Memory B cell (primary cell): ENCODE measurements at places on chromosomes 6 and 20.

- DNase-seq: no peak
- no peaks in the 10 kb centered on the region for H3K4me1 ChIP-seq
- no peak overlapping the region for H3K4me3 ChIP-seq
- H3K27me3 ChIP-seq: no peaks in the 10 kb centered on the region
- H3K36me3 ChIP-seq: no peaks in the 10 kb centered on the region
Observed at GRCh38 chr20:3998998-3999397, 16.4 kb downstream of the RNF24 start.

- H3K27me3 ChIP-seq: peaks cover 6% of the 10 kb centered on the region
- no peak overlapping the region for H3K4me3 ChIP-seq
- H3K36me3 ChIP-seq: no peaks in the 10 kb centered on the region
- DNase-seq: no peak
Observed at GRCh38 chr6:169974663-169975062, 223.2 kb downstream of the ERMARD start.

GRCh38 chr6:16973051-16973450, 128.8 kb upstream of the STMND1 start:
- H3K4me3 ChIP-seq: no peak overlapping the region
- H3K27ac ChIP-seq: no peak overlapping the region
- no peak for DNase-seq
- peaks cover 10% of the 10 kb centered on the region for H3K27me3 ChIP-seq
- H3K4me1 ChIP-seq: peaks cover 2% of the 10 kb centered on the region
- no peaks in the 10 kb centered on the region for H3K36me3 ChIP-seq

DNA sequence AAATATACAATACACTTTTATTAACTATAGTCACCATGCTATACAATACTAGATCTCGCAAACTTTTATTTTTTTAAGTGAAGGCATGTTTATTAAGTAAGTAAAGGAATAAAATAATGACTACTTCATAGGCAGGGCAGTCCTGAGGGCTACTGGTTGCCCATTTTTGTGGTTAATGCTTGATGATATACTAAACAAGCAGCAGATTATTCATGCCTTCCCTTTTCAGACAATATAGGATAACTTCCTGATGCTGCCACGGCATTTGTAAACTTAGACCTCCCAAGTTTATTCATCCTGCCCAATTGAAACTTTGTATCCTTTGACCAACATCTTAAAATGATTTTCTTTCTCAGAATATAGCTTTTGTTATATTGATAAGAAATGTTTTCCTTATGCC, 24.7 kb upstream of the HIVEP1 start:
- no peaks in the 10 kb centered on the region for H3K27me3 ChIP-seq
- H3K36me3 ChIP-seq: no peaks in the 10 kb centered on the region
- no peaks in the 10 kb centered on the region for H3K4me1 ChIP-seq
- DNase-seq: no peak
- no peak overlapping the region for H3K27ac ChIP-seq

GRCh38 chr6:31110825-31111582, 1.4 kb downstream of the C6orf15 start:
- H3K27ac ChIP-seq: no peak overlapping the region
- H3K36me3 ChIP-seq: no peaks in the 10 kb centered on the region
- H3K4me3 ChIP-seq: no peak overlapping the region
- DNase-seq: no peak
- peaks cover 14% of the 10 kb centered on the region for H3K4me1 ChIP-seq

DNA sequence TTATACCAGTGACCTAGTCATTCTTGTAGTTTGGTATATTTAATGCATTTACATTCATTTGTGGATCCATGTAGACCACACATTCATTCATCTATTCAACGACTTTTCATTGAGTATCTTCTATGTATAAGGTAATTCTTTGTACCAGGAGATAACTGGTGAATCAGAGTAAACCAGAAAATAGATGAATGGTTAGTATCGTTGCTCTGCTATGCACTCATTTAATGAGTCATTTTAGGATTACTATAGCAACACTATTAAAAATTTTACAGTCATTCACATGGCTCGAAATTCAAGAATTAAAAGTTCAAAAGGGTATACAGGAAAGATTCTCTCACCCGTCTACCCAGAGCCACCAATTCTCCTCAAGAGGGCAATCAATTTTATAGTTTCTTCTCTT, 26.8 kb downstream of the DOK5 start:
- no peaks in the 10 kb centered on the region for H3K36me3 ChIP-seq
- peaks cover 4% of the 10 kb centered on the region for H3K27me3 ChIP-seq
- H3K27ac ChIP-seq: no peak overlapping the region
- H3K4me1 ChIP-seq: no peaks in the 10 kb centered on the region
- DNase-seq: no peak

DNA sequence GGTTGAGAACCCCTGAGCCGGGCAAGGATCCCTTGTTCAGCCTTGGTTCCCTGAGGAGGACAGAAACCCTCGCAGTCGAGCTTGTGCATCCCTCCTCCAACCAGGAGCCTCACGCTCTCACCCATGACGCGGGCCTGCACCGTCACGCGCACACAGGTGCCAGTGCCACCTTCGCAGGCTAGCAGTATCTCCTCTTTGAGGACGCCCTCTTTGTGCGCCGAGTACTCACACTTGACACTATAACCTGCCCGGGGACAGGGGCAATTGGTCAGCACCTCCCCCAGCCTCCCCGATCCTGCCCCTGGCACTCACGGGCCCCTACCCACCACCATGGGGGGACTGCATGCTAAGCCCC, 13.3 kb downstream of the ADISSP start:
- no peak overlapping the region for H3K27ac ChIP-seq
- no peak for DNase-seq
- peaks cover 6% of the 10 kb centered on the region for H3K4me1 ChIP-seq
- peaks cover 4% of the 10 kb centered on the region for H3K36me3 ChIP-seq

DNA sequence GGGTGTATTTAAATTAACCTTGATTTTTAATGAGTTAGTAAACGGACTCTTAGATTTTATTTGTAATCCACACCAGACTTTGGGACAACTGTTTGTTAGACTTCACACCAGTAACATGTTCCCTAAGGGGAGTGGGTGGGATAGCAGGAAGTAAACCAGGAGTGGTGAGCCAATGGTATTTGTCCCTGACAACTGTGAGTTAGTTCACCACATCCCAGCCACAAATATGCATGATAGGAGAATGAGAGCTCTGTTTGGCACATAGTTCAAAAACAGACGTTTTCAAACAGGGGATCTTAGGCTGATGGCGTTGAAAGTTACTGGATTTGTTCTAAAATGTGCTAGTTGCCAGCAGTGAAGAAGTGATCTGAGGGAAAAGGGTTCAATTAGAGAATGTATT, 18.7 kb upstream of the COL10A1 start:
- peaks cover 2% of the 10 kb centered on the region for H3K4me1 ChIP-seq
- H3K4me3 ChIP-seq: no peak overlapping the region
- no peak for DNase-seq
- no peak overlapping the region for H3K27ac ChIP-seq
- H3K36me3 ChIP-seq: peaks cover 7% of the 10 kb centered on the region
- no peaks in the 10 kb centered on the region for H3K27me3 ChIP-seq

GRCh38 chr6:162251257-162251656, 476.3 kb downstream of the PRKN start:
- H3K4me1 ChIP-seq: no peaks in the 10 kb centered on the region
- no peak for DNase-seq
- H3K4me3 ChIP-seq: no peak overlapping the region
- no peaks in the 10 kb centered on the region for H3K36me3 ChIP-seq
- no peaks in the 10 kb centered on the region for H3K27me3 ChIP-seq
- no peak overlapping the region for H3K27ac ChIP-seq

GRCh38 chr6:134550604-134551003, 232.7 kb upstream of the SGK1 start:
- no peak for DNase-seq
- H3K27me3 ChIP-seq: no peaks in the 10 kb centered on the region
- no peak overlapping the region for H3K4me3 ChIP-seq
- H3K4me1 ChIP-seq: no peaks in the 10 kb centered on the region
- no peak overlapping the region for H3K27ac ChIP-seq

GRCh38 chr6:36776167-36776566, 63.1 kb downstream of the CPNE5 start:
- no peak for DNase-seq
- H3K4me3 ChIP-seq: no peak overlapping the region
- no peak overlapping the region for H3K27ac ChIP-seq

GRCh38 chr20:35662551-35662950, 2.1 kb downstream of the CPNE1 start:
- DNase-seq: no peak
- H3K36me3 ChIP-seq: no peaks in the 10 kb centered on the region
- peaks cover 38% of the 10 kb centered on the region for H3K4me1 ChIP-seq
- peak overlapping the region; percentile 92 for H3K4me3 ChIP-seq

DNA sequence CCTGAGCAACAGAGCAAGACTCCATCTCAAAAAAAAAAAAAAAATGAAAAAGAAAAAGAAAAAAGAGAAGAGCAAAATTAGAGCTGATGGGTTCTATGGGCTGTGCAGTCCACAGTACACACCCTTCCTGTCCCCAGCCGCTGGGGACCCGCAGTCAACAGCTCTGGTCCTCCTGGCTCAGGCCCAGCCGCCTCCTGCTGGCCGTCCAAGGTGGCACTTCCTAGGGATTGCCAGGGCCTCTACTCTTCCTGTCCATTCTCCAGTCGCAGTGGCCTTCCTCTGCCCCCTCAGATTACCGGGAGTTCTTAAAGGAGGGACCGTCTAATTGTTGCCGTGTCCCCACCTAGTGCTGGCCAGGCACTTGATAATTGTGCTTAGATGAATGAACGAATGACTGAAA, 41.7 kb downstream of the TMEM242 start:
- DNase-seq: no peak
- no peaks in the 10 kb centered on the region for H3K36me3 ChIP-seq
- H3K27ac ChIP-seq: no peak overlapping the region
- H3K4me3 ChIP-seq: no peak overlapping the region
